ENCODE measurements at places on chromosomes 1 and 21.

DNA sequence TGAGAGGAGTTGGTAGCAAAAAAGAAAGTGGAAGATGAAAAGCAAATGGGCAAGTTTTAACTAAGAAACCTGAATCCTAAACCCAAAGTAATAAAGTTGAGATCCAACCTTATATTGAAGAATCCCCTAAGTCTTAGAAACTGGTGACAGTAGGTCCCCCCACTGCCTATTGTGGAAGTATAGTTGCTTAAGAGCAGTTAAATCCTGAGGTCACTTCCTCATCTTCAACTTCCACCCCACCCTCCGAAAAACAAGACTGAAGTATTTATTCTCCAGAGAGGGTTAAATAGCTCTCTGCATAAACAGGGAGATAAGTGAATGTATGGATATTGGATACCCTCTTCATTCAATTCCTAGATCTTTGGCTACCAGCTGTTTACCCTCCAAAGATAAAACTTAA lies 3.3 kb upstream of the DSTYK start:
- DNase-seq: no peak

GRCh38 chr1:94025383-94026340 lies 95.3 kb downstream of the ABCA4 start:
- no peak for DNase-seq

DNA sequence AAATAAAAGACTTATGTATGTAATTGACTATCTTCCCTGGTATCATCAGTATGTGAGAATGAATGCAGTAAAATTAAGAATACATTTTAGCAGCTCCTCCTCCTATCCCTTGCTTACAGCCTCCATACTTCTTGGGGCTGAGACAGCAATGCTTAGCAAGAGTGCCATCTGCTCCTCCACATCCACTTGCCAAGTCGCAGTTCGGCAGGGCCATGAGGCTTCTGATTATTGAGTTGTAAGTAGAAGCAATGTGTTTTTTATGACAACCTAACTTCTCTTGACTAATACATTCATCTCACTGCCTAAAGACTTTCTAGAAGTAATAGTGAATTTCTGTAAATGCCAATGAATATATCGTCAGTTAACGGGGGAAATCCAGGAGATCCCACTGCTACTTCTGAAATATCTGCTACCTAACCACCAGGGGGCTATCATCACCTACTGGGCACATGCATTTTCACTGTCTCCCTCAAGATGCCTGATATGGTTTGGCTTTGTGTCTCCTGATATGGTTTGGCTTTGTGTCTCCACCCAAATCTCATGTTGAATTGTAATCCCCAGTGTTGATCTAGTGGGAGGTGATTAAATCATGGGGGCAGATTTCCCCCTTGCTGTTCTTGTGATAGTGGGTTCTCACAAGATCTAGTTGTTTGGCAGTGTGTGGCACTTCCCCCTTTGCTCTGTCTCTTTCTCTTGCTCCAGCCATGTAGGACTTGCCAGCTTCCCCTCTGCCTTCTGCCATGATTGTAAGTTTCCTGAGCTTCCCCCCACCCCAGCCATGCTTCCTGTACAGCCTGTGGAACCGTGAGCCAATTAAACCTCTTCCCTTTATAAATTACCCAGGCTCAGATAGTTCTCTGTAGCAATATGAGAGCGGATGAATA lies 59.6 kb downstream of the EXTL2 start:
- no peak for DNase-seq

- no peak for DNase-seq
These were observed 1.7 kb downstream of the SPOCD1 start for GRCh38 chr1:31814041-31814511.

DNA sequence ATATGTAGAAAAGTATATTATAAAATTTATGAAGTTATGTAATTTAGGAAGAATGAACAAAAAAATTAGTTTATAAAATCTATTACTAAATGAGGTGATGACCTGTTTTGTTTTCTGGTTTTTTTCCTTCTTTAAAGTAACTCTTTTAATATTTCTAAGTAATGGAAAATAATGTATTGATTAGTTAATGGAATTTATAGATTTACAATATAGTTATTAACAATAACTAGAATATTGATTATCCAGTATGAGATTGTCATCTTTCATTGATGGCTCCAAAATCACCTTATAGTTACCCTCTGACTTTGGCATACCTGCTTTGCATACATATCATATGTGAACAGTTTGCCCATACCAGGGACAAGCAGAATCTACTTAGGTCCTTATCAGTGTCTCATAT lies 23.4 kb downstream of the CAMSAP2 start:
- no peak for DNase-seq

DNA sequence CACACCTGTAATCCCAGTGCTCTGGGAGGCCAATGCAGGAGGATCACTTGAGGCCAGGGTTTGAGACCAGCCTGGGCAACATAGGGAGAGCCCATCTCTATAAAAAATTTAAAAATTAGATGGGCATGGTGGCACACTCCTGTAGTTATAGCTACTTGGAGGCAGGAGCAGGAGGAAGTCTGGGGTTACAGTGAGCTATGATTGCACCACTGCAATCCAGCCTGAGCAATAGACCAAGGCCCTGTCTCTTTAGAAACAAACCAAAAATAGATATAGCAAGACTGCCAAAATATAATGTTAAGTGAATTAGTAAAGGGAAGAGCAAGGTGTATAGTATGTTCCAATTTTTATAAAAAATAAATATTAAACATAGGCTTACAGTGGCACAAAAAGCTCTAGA lies 28.8 kb downstream of the PLEKHO1 start:
- no peak for DNase-seq

DNA sequence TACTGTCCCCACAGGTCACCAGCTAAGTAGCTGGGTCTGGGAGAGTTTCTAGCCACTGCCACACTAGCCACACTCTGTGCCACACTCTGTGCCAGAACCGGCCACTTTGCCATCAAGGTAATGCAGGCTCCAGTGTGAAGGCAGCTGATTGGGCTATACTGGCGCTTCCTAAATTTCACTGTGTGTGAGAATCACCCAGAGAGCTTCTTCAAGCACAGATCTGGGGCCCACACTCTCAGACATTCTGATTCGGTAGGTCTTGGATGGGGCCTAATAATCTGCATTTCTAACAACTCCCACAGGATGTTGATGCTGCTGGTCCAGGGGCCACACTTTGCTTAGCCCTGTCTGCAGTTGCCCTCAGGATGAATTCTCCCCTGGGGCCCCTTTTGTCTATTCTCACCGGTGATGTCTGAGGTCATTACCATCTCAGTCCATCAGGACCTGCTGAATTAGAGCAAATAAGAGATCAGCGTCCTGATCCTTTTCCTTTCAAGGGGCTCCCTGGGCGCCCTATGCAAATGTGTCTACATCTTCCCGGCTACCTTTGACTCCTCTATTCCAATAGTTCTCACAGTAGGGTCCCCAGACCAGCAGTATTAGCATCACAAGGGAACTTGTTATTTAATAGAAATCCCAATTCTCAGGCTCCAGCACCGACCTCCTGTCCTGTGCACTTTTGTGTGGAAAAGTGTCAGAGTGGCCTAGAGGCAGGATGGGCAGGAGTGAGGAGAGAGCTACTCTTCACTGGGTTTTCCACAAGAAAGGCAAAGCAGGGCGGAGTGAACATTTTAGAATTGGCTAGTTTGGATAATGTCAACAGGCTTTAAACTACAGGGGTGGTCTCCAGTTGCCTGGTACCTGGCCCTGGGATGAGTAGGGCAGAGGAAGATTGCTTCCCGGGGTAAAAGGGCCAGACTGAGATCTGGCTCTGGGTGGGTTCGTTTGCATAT lies 24.7 kb upstream of the LRRN2 start:
- no peak for DNase-seq

Data from NCI-H1048 (cell line).